ENCODE measurements at places on chromosomes 4 and X.

DNA sequence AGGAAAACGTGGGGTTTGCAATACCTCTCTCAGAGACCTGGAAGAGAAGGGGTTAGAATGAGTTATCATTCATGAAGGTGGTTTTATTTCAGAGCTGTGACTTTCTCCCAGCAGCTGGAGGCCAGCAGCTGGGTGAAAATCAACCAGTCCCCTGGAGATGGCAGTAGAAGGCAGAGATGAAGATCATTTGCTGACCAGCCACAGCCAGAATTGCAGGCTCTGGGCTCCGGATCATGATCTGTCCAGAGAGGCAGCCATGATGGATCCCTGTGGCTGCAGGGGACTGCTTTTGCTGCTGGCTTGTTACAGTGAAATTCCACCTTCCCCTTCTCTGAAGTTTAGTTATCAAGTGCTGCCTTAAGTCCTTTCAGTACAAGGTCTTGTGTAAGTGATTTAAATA lies 46.9 kb upstream of the TAB3 start:
- DNase-seq = no peak

DNA sequence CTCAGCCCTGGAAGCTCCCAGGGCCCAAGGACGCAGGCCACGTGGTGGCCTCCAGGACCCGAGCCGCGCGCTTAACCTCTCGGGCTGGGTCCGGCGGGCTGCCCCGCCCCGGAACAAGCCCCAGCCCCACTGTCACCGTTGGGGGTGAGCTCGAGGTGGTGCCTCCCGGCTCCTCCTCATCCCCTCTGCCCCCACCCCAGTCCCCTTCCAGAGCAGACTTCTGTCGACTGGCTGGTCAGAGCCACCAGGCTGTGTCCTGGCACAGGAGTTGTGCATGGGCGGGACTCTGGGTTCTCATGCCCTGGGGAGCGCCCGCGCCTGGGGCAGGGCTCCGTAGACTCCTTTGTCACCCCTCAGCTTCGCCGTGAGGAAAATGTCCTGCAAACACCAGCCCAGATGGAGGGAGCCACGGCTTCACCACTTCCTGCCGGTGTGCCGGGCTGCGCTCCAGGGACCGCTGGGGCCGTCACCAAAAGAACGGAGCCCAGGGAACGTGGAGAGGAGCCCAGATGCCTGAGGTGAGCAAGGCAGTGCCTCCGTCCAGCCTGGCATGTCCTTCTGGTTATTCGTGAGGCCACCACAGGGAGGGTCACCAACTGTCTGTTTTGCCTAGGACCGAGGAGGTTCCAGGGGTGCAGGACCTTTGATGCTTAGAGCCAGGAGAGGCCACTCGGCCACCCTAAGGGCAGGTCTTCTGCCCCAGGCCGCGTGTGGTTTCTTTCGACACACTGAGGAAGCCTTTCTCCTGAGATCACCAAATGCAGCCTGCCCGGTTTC lies 7.1 kb upstream of the RGS12 start:
- DNase-seq = no peak

GRCh38 chrX:54357414-54358377 lies at the start of gene WNK3:
Gene WNK3 (minus strand): TSS chrX:54358046.
- peak; percentile 93 for DNase-seq

DNA sequence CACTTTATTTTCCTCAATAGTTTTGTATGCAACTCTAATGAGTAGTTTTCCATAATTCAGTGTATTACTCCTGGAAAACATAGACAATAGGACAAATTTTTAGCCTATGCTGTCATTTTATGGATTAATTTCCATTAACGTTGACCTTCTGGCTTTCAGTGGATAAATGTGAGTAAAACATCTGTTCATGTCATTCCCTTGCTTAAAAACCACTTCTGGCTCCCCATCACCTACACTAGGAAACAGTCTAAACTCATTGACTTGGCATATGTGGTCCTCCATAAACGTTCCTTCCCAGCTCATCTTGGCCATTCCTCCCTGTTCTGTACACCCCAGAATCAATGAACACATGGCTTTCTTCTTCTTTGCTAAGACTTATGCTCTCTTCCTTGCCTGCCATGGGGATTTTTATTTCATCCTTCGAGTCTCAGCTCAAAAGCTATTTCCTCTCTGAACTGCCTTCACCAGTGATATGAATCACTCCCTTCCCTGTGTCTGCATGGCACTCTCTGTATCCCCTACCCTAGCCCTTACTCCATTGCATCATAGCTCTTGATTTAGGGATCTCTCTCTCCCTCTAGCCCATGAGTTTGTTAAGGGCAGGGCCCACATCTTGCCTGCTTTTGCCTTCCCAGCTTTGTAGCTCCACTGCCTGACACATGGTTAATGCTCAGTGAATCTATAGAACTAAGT lies 34.8 kb downstream of the DOCK11 start:
- no peak for DNase-seq

GRCh38 chr4:175789647-175790046 lies 22.4 kb downstream of the GPM6A start:
- peak; percentile 59 for DNase-seq

GRCh38 chrX:2698604-2699003 lies 7.5 kb downstream of the CD99 start:
- DNase-seq = no peak

DNA sequence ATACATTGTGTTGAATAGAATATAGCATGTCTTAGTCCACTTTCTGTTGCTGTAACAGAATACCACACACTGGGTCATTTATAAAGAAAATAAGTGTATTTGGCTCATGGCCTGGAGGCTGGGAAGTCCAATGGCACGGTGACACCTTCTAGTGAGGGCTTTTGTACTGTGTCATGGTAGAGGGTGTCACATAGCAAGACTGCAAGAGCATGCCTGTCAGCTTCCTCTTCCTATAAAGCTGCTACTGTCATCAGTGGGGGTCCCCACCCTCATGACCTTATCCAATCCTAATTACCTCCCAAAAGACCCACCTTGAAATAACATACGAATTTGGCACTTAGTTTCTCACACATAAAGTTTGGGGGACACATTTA lies 193.2 kb downstream of the PTTG2 start:
- DNase-seq = no peak

DNA sequence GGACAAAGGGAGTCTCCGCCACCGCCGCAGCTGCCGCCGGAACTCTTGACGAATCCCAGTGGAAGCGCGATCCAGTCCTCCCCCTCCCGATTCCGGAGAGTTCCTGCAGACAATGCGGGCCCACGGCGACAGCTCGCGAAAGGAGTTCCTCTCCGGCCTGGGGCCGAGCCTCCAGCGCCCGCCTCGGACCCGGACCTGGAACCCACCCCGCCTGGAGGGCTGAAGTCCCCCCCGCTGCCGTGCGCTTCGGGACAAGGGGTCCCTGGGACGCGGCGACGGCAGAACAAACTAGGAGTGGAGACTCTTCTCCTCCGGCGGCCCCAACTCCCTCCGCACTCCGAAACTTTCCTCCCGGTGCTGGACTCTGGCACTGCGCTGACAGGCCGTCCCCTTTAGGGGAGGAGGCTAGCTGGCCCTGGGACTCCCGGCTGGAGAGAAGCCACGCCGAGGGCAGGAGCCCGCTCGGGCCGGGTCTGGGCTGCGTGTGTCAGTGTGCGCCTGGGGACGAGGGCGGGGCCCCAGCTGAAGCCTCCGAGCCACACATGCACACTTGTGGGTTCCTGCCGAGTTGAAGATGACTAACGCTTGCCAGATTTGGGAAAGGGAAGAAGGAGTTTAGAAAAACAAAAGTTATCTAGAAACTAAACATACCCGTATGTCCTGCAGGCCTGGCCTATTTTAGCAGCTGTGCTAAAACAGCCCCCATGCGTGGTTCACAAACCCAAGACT lies at the start of gene ANTXR2:
Gene ANTXR2, minus strand, starts transcription at position 486 of the 729 bp plus-strand sequence. CDS start 669 bp downstream, outside the sequence.
- DNase-seq = peak; percentile 85

GRCh38 chr4:84583876-84584380 lies 1.0 kb downstream of the CDS1 start:
- DNase-seq = peak; percentile 52

- DNase-seq = peak; percentile 85
Observed at GRCh38 chr4:62822306-62822705, 1586.9 kb downstream of the TECRL start.

DNA sequence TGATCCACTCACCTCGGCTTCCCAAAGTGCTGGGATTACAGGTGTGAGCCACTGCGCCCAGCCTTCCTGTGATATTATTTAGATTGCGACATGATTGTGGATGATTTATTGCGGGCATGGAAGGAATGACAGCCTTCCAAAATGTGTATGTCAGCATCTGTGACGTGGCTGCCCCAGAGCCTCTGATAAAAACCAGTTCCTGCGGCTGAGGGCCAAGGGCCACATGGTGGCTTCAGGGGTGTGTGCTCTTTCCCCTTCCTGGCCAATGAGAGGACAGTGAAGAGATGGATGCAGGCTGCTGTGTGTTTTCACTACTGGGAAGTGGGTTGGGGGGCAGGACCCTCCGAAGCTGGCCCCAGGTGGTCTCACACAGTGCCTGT lies 57.4 kb upstream of the HGFAC start:
- DNase-seq = no peak

- peak; percentile 36 for DNase-seq
Observed at GRCh38 chr4:156896527-156896926, 75.1 kb downstream of the PDGFC start.

- DNase-seq = no peak
Observed at GRCh38 chr4:125994430-125994829, 679.7 kb downstream of the FAT4 start.

DNA sequence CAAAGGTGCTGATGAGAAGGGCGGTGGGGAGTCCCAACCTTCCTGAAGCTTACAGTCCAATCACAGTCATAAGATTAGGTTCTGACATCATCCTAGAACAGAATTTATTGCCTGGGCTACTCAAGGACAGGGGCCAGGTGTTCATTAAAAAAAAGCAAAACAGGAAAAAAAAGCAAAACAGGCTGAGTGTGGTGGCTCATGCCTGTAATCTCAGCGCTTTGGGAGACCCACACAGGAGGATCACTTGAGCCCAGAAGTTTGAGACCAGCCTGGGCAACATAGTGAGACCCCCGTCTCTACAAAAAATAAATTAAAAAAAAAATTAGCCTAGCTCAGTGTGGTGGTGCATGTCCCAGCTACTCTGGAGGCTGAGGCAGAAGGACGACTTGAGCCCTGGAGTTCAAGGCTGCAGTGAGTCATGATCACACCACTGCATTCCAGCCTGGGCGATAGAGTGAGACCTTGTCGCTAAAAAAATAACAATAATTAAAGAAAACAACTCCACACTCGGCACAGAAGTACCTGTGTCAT lies 3.0 kb downstream of the RAB9A start:
- no peak for DNase-seq

DNA sequence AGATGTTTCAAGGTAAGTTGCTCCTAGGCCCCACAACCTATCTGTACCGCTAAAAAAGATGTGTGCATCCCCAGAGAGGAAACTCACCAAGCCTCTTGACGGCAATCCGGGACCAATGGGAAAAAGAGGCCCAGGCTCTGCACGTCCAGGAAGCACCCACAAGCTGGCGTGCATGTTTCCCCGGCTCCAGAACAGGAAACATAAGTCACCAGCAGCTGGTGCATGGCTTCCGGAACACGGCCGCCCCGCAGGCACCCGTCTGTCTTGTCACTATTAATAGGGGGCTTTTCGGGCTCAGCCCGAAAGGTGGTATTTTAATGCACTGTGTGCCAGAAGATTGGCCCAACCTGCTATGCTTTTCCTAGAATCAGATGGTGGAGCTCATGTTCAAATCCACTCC lies 22.2 kb downstream of the CRMP1 start:
- DNase-seq = no peak
